ENCODE measurements at places on chromosomes 11 and 22.

- DNase-seq, result no peak
Observed at GRCh38 chr11:134623711-134624110, 211.7 kb upstream of the B3GAT1 start.

GRCh38 chr11:17720796-17721171 is 1.4 kb downstream of the MYOD1 start:
- DNase-seq, result no peak

GRCh38 chr11:59254286-59254685 is 41.6 kb upstream of the MPEG1 start:
- no peak for DNase-seq

DNA sequence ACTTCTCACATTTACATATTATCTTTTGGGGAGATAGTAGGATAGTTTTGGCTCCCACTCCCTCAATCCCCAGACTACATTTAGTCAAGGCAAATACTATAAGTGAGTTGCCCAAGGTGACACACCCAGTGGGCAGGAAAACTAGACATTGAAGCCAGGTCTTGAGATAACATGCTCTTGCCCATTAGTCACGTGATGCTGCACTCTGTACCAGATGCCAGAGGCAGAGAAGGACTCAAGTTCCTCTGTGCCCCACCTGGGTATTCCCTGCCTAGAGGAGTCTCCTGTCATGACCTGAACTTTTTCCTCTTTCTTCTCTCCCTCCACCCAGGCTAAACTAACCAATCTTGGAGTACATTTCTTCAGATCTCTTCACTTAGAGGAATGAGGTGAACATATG is 484.9 kb downstream of the BUD13 start:
- DNase-seq, result no peak

GRCh38 chr22:46861468-46862367 is 99.3 kb downstream of the TBC1D22A start:
- no peak for DNase-seq

DNA sequence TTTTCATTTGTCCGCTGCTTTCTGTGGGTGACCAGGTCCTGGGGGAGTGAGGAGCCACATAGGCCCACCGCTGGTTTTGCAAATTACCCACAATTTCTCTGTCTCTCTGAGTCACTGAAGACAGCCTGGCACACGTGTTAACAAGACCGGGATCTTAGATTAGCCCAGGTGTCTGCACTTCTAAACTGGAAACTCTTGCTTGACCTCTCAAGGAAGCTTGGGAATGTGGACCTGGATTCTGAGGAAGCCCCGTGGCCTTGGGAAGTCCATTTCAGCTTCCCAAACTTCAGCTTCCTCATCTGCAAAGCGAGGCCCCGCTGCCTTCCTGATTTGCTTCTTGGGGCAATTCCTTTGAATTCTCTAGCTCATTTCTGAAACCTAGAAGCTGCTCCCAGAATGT is 119.9 kb downstream of the KIAA1671 start:
- DNase-seq, result no peak

- DNase-seq, result no peak
Observed at GRCh38 chr11:29063630-29064361, 953.0 kb downstream of the KCNA4 start.

GRCh38 chr11:18294862-18295261 is 27.1 kb downstream of the HPS5 start:
- DNase-seq, result no peak

- DNase-seq, result no peak
Observed at GRCh38 chr11:44987506-44987905, 36.8 kb upstream of the TP53I11 start.

DNA sequence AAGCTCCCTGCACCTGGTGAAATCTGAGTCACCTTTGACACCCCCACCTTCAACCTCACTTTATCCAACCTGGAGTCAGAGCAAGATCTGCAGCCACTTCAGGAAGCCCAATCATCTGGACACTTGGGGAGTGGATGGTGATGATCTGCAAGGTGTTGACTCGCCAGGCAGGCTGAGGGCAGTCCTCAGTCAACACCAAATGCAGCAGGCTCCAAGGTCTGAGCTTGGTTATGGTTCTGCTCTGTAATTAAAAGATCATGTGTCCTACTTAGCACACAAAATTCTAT is 446.9 kb downstream of the BRD1 start:
- no peak for DNase-seq

- DNase-seq, result no peak
Observed at GRCh38 chr11:9014826-9015225, 11.0 kb upstream of the NRIP3 start.

- DNase-seq, result no peak
Observed at GRCh38 chr22:24580276-24580675, 12.6 kb downstream of the LRRC75B start.

Measured in hippocampal formation (tissue), 2 donors.